ENCODE measurements at places on chromosomes 5 and 9.

- DNase-seq = no peak
Observed at GRCh38 chr5:118844351-118844750, 144.0 kb downstream of the DTWD2 start.

- DNase-seq = no peak
Observed at GRCh38 chr5:73436535-73437100, 12.0 kb downstream of the FOXD1 start.

DNA sequence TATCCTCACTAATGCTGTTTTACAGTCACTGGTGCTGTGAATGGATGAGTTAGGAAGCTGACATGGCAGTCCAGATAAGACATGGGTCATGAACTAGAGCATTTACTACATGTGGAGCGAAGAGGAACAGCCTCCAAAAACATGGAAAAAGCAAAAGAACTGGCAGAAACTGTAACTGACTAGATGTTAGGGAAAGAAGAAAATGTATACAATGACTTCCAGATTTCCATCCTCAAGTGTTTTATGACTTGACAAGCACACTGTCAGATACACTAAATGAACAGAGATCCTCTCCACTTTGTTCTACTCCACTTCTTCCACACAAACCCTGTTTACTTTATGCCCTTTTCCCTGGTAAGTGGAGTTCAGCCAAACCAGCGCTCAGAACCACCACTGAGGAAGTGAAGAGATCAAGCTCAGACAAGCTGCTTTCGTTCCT is 11.5 kb downstream of the HMGCS1 start:
- no peak for DNase-seq

DNA sequence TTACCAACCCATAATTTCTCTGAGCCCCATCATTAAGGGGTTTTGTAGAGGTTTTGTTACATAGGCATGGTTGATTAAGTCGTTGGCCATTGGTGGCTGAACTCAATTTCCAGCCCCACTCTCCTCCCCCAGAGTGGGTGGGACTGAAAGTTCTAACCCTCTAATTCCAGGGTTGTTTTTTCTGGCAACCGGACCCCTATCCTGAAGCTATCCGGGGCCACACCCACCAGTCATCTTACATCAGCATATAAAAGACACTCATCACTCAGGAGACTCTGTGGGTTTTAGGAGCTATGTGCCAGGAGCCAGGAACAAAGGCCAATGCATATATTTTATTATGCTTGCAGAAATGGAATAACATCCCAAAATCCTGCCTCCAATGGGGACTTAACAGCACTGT is 186.0 kb downstream of the NXNL2 start:
- no peak for DNase-seq

DNA sequence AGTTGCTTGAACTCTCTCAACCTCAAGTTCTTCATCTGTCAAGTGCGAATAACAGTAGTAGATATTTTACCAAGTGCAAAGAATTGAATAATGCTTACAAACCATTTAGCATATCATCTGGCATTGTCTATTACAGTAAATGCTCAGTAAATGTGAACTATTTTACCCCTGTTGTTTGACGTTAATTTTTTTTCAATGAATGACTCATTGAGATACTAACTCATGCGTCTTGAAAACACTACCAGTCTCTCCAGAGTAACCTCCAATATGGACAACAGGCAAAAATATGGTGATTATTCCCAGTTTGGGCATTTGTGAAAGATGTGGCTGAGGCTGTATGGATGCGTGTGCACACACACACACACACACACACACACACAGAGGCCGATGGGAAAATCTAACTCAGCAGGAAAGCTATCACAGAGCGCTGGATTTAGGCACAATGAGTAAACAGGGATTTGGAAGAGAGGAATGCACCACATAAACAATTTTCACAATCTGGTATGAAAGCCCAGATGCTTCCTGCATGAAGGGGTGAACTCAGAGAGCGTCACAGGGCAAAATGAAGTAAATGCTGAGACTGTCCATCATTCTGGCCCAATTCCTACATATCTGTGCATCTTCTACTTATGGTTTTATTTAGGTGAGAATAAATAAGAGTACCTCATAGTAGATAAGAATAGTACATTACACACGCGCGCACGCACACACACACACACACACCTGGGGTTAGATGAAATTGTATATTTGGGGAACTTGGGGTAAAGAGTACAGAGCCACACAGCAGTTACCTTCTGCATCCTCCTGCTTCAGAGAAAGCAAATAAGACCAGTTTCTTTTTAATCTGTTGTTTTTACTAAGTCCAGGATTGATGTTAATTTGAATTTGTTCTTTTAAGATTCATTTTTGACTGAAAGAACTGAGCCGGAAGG is 128.7 kb downstream of the PALM2AKAP2 start:
- DNase-seq = no peak
